ENCODE measurements at places on chromosomes 3 and 15.

DNA sequence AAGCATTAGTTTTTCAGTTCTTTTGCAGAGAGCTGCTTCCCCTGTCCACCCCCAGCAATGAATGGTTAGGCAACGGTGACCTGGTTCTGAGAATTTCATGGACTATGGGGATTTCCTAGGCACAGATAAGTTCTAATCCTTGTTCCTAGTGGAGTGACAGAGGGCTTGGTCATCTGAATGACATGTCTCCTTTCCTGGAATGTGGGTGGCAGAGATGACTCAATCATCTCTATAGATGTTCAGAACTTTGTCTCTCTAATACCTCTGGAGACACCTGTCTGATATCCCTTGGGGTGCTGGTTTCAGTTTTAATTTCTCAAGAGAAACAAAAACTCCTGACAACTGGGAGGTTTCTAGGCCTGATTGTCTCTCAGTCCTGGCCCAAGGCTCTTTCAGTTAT, 10.4 kb downstream of the PLA2G4E start:
- peak; percentile 87 for DNase-seq

GRCh38 chr15:42670451-42670850, 66.5 kb downstream of the CDAN1 start:
- DNase-seq = no peak

GRCh38 chr3:103440539-103441203, 1005.9 kb downstream of the ZPLD1 start:
- peak; percentile 1 for DNase-seq

DNA sequence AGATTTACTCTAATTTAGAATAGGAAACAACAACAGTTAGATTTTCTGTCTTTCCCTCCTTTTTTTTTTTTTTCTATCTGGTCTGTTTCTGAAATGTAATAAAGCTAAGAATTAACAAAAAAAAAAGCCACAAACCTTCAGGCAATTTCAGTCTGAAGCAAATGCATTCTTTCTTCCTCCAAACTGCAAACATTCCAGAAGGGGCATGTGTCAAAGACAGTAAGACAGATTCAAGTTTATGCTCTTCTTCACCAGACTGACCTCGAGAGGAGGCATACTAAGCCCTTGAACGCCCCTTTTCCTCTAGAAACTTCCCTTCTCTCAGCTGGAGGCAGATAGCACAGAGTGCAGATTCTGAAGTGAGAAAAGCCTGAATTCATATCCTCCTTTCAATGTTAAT, 654.6 kb upstream of the LMCD1 start:
- DNase-seq = no peak

GRCh38 chr3:142588703-142589102, 7.5 kb upstream of the PLS1 start:
- no peak for DNase-seq

- no peak for DNase-seq
These were observed 28.1 kb downstream of the DNAJB8 start for GRCh38 chr3:128438488-128439072.

DNA sequence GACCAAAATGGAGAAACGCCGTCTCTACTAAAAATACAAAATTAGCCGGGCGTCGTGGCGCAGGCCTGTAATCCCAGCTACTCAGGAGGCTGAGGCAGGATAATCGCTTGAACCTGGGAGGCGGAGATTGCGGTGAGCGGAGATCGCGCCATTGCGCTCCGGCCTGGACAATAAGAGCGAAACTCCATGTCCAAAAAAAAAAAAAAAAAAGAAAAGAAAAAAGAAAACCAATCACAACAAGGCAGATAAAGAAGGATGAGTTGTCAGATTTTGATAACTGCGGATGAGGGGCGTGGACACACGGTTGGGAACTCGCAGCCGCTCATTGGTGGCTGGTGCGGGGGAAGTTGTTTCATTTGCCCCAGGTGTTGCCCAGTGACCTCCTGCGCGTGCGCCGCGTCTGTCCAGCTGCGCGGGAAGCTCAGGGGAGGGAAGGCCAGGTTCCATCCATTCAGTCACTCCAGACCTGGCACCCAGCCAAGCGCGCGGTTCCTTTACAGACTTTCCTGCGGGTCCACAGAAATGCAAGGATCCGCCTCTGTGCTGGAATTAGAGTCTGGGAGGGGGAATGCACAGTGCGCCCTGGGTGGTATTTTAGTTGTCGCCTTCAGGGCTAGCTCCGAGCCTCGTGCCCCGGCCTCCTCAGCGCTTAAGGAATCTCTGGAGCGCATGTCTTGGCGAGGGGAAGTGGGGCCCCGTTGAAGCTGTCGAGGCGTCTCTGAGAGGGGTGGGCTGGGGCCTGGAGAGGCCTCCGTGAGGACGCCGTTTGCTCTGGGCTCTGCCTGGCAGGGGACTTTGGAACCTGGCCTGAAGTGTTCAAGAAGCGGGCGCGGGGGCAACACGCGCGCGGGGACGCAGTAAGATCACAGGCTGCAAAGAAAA, 708 bp upstream of the GCHFR start:
- DNase-seq = no peak

GRCh38 chr3:16364323-16364722, 99.3 kb downstream of the OXNAD1 start:
- no peak for DNase-seq

GRCh38 chr3:104547031-104547430, 819.7 kb upstream of the ALCAM start:
- no peak for DNase-seq

DNA sequence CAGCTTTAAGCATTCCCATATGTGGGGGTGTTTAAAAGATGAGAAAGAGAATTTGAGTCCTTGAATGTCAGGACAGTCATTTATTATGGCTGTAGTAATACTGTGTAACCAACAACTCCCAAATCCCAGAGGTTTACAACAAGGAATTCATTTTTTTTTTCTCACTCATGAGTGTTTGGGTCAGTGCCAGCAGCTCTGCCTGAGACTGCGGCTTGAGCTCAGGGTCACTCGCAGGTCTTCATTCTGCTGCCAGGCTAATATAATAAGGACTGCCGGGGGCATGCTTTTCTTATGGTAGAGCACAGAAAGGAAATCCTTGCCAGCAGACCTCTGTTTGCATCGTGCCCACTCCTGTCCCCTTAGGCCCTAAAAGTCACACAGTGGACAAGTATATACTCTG, 277.9 kb upstream of the LMCD1 start:
- DNase-seq = no peak

DNA sequence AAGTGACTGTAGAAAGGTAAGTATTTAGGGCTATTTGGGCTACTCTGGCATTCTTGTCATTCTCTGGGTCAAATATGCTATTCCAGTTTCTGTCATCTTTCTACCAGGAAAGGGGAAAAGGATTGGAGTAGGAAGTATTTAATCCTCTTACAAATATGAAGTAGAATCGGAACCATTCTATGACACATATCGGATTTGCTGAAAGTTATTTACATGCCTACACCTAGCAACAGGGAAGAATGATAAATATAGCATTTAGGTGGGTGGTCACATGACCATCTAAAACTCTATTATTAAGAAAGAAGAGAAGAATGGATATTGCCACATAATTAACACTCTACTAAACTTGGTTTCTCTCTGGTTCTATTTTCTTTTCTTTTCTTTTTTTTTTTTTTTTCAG, 1353.1 kb downstream of the ZPLD1 start:
- DNase-seq = no peak

- DNase-seq = no peak
These were observed 195.2 kb upstream of the MME start for GRCh38 chr3:154884952-154885351.

- DNase-seq = no peak
These were observed 68.9 kb upstream of the HERC1 start for GRCh38 chr15:63902671-63903035.

DNA sequence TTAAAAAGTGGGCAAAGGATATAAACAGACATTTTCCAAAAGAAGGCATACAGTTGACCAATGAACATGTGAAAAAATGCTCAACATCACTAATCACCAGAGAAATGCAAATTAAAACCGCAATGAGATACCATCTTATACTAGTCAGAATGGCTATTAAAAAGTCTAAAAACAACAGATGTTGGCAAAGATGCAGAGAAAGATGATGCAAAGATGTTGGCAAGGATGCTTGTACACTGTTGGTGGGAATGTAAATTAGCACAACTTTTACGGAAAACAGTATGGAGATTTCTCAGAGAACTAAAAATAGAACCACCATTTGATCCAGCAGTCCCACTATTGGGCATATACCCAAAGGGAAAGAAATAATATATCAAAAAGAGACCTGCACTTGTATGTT, 53.5 kb downstream of the TLNRD1 start:
- DNase-seq = no peak

- DNase-seq = no peak
These were observed 5.3 kb upstream of the REC114 start for GRCh38 chr15:73437543-73438109.

DNA sequence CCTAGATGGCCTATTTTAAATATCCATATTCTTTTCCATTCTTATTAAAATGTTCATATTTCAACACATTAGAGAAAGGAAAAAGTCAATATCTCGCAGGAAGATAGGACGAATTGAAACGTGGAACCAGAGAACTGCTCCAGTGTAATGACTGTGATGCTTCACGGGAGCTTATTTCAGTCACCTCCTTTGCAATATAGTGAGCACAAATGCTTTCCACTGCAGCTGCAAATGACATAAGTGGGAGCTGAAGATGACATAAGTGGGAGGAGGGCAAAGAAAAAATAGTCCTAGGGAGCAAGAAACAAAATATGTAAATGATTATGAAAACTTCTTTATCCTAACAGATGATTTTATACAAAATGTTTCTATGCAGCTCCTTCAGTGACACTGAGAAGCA, 324.1 kb downstream of the ZNF385D start:
- DNase-seq = no peak

- peak; percentile 1 for DNase-seq
These were observed 44.9 kb downstream of the OXSR1 start for GRCh38 chr3:38210141-38210757.

DNA sequence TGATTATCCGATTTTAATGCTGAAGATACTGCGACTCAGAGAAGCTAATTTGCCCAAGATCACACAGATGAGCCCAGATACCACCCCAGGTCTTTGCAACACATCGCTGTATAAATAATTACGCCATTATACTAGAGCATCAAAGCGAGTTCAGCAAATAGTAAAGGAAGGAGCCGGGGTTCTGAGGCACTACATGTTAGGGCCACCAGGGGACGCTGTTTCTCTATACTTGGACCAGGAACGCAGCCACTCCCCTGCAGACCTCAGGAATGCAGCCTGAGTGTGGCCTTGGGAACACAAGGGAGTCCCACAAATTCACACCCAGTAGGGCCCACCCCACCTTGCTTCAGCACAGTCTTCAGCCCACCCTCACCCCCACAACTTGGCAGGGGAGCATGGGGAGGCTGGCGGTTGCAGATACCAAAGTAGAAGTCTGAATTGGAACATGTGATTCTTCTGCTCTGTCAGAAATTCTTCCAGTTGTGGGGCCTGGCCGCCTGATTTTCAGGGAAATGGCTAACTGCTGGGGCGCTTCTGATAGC, 57.8 kb upstream of the RYK start:
- DNase-seq = peak; percentile 71

DNA sequence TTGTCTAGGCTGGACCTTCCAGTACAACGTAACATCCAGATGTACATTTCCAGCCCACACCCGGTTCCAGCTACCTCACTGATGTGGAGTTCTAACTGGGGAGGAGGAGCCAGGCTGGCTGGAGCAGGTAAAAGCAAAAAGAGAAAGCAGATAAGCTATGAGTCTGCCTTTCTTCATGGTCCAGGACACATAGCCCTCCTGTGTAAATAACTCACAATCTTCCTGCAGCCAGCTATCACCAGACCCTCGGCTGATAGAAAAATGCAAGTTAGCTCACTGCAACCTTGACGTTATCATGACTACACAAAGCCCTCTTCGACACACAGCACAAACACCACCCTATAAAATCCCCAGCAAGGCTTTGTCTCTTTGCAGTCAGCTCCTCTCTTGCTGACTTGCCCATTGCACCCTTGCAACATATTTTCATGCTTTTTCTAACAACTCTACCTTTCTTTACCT, 20.5 kb upstream of the ELP6 start:
- DNase-seq = no peak

DNA sequence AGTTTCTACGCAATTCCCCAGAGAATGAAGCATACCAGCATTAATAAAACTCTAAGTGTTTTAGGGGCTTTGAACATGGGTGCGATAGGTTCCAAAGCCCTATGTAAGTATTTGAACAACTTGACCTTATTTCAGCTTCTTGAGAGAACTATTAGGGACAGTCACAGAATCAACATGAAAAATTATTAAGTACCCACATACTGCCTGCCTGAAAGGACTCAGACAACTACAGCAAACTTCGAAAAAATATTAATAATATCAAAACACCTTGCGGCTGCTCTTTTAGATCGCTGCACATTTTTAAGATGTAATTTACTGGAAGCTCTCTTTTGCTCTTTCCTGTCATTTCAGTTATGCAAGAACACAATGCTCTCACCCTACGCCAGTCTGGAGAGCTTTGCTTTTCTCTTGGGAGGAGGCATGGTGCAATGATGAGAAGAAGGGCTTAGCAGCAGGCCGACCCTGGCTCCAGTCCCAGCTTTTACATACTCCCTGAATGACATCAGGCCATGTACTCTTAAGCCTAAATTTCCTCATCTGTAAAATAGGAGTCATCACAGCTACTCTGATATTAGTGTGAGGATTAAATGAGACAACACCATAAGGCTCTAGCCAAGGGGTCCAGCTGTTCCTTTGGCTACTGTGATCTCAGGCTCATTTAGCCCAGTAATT, 640.7 kb downstream of the FHIT start:
- no peak for DNase-seq

GRCh38 chr3:126127904-126128303, 44.0 kb upstream of the SLC41A3 start:
- no peak for DNase-seq

- DNase-seq = no peak
These were observed 93.5 kb downstream of the PEAK1 start for GRCh38 chr15:77326366-77326765.

DNA sequence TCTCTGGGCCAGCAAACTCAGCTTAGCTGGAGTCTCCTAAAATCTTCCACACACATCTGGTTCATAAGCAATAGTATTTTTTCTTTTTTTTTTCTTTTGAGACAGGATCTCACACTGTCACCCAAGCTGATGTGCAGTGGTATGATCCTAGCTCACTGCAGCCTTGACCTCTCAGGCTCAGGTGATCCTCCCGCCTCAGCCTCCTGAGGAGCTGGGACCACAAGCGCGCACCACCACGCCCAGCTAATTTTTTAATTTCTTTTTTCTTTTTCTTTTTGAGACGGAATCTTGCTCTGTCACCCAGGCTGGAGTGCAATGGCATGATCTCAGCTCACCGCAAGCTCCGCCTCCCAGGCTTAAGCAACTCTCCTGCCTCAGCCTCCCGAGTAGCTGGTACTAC, 34.3 kb downstream of the RNU5B-1 start:
- no peak for DNase-seq

GRCh38 chr3:150472421-150472820, 64.3 kb downstream of the TSC22D2 start:
- no peak for DNase-seq

DNA sequence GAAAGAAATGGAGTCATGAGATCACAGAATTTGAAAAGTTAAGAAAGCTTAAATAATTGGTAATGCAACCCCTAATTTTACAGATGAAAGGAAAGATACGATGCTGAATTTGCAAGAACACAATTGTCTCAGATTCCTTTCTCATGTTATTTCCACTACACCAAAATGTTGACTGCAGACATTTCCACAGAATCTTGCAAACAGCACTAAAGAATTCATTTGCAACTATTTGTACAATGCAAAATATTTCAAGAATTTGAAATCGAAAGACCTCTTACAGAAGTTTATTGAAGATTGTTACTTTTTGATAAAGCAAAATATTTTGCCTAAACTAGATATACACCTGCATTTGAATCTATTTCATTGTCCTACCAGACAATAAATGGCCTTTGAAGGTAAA, 194.1 kb upstream of the KCNMB2 start:
- DNase-seq = no peak
